ENCODE measurements at places on chromosomes 2 and 18. TPM values are rescaled to one million over a fixed set of nuclear protein-coding genes. Genes with fewer than 3 reads are reported as not detected.

The RUFY4 gene
- not detected for total RNA-seq

The KHK gene
- 2.9 TPM for total RNA-seq

The NIFK gene
- total RNA-seq: 175 TPM

The MALL gene
- 0.34 TPM for total RNA-seq

DNA sequence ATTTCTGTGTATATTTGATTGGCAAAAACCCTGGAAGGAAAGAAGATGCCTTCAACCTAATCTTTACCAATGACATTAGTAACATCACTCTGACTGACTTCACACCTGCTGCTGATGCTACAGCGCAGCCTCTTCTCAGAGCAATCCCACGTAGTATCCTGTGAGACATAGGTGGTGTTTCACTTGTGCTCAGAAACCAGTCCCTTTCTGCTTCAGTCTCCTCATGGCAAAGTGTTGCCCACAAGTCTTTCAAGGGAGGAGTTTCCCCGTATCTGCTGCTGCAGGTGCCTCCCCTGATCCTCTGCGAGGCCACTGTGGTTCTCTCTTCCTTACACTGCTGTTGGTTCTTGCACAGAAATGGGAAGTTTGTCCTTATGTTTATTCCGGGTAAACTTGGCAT, 433.2 kb upstream of the TNP1 start:
- no peak for DNase-seq

GRCh38 chr2:220949466-220949865, 622.6 kb downstream of the EPHA4 start:
- DNase-seq: no peak

DNA sequence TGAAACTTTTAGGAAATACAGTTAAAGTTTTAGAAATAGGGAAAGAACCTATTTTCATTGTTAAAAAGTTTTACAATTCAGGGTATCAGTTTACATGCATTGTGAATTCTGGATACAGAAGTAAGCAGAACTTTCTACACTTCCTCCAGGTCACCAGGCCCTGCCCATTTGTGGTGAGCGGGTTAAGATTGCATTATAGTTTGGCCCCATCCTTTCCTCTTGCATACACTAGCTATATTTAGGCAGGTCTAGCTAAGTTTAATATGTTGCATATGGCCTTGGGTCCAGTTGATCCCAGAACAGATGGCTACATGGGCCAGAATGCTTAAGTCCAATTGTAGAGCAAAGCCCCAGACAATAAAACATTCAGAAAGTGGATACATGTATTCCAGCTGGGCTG, 4.8 kb downstream of the VWA3B start:
- no peak for DNase-seq

DNA sequence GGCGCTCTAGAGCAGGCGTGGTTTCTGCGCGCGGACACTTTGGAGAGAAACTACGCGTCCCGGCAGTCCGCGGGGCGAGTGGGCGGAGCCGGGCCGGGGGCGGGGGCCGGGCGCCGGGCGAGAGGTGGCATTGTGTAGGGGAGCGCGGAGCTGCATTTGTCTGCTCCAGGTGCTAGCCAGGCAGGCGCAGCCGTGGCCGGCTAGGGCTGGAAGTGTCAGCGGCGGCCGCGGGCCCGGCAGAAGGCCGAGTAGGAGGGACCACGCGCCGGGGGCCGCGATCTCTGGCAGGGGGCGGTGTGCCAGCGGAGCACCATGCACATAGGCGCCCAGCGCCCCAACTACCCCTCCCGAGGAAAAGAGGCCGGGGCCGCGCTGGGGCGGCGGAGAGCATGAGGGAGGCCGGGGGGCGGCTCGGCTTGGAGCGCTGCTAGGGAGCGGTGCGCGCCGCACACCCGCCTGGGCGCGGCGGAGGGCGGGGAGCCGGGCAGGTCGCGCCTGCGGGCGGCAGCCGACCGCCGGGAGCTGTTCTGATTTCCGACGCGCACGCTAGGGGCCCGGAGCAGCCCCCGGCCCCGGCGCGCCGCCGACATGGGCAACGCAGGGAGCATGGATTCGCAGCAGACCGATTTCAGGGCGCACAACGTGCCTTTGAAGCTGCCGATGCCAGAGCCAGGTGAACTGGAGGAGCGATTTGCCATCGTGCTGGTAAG, at the start of gene FMNL2:
Gene FMNL2, plus strand, starts transcription at position 159 of the 710 bp plus-strand sequence.
- DNase-seq: peak; percentile 90

DNA sequence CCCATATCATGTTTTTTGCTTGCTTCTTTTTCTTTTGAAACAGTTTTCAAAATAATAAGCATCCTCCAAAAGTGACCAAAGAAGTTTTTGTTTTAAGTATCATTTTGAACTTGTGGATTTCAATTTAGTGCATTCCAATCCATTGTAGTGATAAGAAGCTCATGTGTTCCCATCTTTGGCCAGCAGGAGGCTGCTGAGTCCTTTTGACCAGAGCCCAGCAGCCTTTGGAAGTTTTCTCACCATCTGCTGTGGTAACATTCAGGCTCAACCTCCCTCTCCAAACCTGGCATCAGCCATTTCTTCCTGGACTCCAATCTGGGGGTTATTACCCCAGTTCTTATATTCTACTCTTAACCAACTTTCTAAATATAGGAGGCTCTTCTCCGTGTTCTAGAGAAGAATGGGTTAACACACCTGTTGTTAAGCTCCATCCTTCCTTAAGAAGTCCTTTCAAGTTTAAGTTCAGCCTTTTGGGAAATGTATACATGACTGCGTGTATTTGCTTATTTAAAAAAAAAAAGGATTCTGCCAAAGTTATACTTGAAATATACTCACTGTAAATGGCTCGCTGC, 39.0 kb upstream of the MAL start:
- DNase-seq: peak; percentile 66

- no peak for DNase-seq
These were observed 15.8 kb downstream of the HS1BP3 start for GRCh38 chr2:20635113-20635510.

- no peak for DNase-seq
These were observed 92.9 kb downstream of the FMNL2 start for GRCh38 chr2:152427902-152428301.

- DNase-seq: no peak
These were observed 260.5 kb upstream of the THUMPD2 start for GRCh38 chr2:40039549-40039948.

All from Daoy (cell line).